ENCODE measurements at places on chromosomes 16 and 17.

- peak; percentile 47 for DNase-seq
Measured at GRCh38 chr17:72270273-72270924, 149.6 kb downstream of the SOX9 start.

DNA sequence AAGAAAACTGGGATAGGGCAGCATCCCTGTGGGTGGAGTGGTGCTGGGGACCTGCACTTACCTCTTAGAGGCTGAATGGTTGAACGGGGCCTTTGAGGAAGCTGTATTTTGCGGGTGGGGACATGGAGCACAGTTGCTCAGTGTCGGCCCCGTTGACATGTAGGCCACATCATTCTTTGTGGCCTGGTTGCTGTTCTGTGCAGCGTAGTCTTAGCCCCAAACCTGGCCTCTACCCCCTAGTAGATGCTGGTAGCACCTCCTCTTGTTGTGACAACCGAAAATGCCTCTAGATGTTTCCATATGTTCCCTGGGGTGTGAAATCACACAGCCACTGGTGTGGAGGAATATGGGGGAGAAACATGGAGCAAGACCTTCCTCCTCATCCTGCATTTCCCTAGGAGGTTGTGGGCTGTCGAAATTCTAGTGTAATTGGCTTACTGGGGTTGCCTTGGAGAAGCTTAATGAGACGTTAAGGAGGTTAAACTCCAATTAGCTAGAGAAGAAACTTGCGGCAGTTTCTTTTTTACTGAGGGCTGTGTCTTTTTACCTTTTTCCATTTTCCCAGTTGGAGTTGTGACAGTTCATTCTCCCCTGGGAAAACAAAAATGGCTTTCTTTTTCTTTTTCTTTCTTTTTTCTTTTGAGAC lies 9.4 kb downstream of the ABCC1 start:
- DNase-seq: no peak

- DNase-seq: peak; percentile 44
Measured at GRCh38 chr16:15970743-15971439, 21.5 kb downstream of the ABCC1 start.

- DNase-seq: no peak
Measured at GRCh38 chr17:51475730-51476129, 215.4 kb downstream of the UTP18 start.

DNA sequence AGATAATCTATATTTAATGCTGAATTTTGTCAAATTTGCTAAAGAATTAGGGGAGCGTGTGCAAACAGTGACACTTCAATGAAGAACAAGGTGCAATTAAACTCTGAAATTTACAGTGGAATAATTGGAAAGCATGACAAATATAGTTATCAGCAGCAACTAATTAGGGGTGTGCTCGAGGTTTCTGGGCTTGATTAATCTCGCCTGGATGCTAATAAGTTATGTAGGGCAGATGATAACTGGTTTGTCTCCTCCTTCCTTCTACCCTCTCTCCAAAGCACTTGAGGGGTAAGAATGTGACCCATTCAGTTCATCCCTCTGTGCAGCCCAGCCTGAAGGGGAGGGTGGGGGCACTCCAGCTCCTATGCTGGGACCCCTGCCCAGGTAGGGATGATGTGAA lies 21.9 kb downstream of the MRM1 start:
- DNase-seq: no peak

DNA sequence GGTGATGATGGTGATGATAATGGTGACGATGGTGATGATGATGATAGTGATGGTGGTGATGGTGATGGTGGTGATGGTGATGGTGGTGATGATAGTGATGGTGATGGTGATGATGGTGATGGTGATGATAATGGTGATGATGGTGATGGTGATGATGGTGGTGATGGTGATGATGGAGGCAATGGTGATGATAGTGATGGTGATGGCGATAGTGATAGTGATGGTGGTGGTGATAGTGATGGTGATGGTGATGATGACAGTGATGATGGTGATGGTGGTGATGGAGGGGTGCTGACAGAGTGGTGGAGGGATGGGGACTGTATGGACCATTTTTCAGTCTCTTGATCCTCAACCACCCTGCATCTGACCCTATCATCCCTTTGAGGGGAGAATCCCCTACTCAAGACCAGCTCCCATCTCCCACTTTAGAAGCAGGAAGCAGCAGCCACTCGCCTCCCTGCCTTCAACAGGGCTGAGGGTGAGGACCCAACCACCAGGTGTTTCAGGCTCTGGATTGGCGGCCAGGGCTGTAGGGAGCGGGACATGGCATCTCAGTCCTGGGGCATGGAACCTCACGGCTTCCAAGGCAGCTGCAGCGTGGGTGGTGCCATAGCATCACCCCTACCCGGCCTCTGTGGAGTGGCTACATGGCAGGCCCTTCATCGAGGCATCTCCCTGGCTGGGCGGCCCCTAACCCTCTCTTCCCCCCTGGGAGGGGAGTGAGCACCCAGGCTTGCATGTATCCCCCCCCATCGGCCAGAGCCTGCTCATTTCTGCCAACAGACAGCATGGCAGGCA lies 4.5 kb downstream of the FSCN2 start:
- no peak for DNase-seq

DNA sequence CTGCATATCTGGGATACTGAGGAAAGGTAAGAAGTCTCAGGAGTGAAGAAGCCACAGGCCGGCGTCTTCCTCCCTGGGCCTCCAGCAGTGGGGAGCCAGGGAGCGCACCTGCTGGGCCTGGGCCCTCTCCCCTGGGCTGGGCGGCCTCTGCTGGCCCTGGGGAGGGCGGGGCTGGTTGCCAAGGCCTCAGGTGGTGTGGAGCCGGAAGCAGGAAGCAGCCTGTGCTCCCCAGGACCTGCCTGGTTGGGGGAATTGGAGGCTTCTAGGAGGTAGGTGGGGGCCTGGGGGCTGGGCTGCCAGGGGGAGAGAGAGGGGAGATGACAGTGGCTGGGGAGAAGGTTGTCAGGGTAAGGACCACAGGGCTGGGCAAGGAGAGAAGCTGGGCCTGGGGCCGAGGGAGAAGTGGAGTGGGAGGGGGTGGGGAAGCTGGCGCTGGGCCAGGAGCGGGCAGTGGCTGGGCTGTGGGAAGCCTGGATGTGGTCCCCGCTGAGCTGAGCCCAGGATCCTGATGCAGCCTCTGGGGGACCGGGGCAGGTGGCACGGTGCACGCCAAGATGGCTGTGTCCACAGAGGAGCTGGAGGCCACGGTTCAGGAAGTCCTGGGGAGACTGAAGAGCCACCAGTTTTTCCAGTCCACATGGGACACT lies at the start of gene SMIM22:
SMIM22 (plus strand) TSS at position 189 of the 647 bp plus-strand sequence; CDS start at position 555, 366 bp downstream.
- no peak for DNase-seq

GRCh38 chr17:42531455-42532354 lies 4.3 kb upstream of the NAGLU start:
- peak; percentile 64 for DNase-seq

DNA sequence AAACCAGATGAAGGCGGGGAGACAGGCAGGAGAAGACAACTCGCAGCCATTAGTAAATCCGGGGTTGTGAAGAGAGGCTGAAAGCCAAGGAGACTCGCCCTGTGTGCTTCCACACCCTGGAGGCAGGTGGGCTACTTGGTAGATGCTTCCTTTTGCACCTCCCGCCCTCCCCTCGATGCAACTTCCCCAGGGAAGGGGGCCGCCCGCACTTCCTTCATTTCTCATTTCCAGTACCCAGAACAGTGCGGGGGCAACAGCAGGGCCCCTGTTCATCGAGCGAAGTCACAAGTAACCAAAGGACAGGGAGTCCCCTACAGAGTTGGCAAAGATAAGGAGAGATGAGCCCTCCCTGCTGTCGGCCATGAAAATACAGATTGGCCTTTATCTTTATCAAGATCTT lies 25.0 kb downstream of the CCDC40 start:
- no peak for DNase-seq

DNA sequence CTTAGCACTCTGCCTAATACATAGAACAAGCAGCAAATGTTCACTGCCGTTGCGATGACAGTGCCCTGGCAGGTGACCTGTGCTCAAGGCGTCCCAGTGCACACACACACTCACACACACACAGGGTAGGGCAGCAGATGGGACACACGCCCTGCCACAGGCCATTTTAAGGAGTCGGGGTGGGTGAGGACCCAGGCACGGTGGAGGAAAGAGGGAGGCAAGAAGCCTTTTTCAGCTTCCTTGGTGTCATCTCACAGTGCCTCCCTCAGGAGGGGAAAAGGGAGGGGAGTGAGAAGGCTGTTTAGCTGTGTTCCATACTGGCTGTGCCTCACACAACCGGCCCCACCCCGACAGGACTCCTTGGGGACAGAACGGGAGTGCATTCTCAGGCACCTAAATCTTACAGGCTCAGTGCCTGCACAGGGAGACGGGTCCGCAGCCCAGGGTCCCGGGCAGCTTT lies 1.5 kb downstream of the PITPNM3 start:
- no peak for DNase-seq

- DNase-seq: no peak
Measured at GRCh38 chr17:7241090-7241733, 1.0 kb downstream of the GABARAP start.

DNA sequence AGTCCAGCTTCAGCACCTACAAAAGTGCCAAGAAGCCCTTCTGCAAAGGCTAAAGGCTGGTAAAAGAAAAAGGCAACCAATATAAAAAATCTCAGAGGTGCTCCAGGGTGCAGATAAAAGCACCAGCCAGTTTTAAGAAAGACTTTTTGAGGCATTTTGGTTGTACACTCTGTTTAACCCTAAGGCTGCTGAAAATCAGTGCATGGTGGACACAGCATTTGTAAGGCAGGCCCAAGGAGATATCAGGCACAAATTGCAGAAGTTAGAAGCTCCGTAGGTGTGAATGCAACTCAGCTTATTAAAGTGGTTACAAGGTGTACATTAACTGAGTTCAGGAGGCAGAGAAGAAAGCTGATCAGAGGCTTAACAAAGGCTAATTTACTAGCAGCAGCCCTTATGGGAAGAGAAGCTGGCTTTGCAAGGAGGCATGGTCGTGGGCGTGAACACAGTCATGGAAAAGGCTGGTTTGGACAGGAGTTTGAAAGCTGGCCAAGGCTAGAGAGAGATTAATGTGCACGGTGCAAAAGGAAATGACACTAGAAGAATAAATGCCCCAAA lies 21.1 kb downstream of the ACSM1 start:
- DNase-seq: no peak

DNA sequence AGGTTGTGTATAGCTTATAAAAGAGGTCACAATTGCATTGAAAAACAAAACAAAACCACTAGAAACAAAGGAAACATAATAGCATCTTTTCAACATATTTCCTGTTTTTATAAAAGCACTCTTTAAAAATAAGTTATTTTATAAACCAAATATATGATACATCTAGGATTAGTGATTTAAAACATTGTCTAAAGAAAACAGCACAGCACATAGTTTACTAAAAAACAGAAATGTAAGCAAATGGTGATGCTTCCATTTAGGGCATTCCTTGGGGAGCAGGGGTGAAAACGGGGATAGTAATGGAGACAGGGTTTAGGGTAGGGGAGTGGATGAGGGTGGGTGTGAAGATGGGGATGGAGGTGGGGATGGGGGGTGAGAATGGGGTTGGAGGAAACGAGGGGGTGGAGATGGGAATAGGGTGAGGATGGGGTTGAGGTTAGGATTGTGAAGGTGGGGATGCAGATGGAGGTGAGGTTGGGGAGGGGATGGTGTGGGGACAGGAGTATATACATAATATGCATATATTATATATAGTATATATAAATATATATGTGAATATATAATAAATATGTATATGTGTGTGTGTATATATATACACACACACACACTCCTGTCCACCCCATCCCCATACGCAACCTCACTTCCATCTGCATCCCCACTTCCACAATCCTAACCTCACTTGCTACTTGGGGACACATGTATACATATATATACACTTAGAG lies 1519.5 kb downstream of the CDH11 start:
- no peak for DNase-seq

DNA sequence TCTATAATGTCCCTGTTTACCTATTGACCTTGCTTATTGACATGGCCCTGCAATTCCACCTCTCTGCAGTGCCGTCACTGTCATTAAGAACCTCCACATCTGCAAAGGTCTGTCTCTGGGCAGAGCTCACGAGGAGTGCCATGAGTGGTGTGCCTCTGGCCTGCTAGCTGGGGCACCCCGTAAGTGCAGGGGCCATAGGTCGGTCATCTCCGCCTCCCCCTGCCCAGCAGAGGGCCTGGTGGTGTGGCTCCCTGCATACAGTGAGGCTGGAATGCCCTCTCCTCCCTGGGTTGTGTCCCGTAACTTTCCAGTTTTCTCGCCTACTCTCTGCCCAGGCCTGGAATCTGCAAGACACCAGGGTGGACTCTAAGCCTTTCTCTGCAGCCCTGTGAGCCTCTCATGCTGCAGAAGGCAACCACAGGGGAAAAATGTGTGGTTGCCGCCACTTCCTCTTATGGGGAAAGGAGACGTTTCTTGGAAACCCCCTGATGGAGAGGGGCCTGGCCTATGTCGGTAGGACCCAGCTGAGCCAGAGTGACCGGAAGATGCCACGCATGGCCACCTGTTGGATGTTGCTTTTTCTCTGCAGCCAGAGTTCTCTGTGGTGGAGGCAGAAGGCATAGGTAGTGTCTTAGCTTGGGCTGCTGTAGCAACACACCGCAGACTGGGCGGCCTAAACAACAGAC lies 2.7 kb upstream of the SNX20 start:
- DNase-seq: no peak

DNA sequence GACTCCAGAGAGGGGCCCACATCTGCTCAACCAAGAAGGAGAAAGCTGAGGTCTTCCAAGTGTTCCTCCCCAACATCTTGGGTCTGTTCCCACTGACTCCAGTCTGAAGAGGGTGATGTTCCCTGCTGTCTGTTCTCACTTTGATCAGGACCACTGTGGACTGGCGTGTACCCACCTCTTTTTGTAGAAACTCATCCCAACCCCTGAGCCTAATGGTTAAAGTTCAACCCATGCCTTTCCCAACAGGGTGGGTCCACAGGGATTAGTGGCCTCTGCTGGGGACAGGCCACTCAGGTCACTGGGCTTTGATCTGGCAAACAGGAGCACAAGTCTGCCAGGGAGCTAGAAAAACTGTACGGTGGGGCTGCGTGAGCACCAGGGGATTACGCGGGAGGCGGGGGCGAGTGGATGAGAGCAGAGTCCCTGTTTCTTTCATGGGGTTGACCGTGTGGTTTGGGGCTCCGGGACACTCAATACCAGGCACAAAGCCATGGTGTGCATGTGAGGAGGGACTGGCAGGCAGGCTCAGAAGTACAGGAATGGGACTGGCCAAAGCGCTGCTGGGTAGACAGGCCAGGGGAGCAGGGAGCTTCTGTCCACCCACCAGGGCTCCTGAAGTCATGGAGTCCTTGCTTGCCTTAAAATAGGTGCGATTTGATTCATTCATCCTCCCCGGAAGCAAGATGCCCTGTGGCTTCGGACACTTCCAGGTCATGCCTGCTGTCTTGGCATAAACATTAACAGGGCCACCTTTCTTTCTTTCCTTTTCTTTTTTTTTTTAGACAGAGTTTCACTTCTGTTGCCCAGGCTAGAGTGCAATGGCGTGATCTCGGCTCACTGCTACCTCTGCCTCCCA lies at the start of gene CA5A:
CA5A (minus strand) TSS at position 155 of the 856 bp plus-strand sequence; CDS start at position 76, 79 bp downstream.
- no peak for DNase-seq

GRCh38 chr17:45132572-45133463 lies 503 bp upstream of the PLCD3 start:
- DNase-seq: peak; percentile 84

GRCh38 chr16:25713785-25714570 lies 22.2 kb downstream of the HS3ST4 start:
- DNase-seq: no peak

GRCh38 chr17:39002991-39003715 lies 36.0 kb upstream of the FBXO47 start:
- DNase-seq: peak; percentile 93

GRCh38 chr16:86975445-86975844 lies 341.7 kb downstream of the C16orf95 start:
- peak; percentile 93 for DNase-seq

Data from EH (cell line).